ENCODE measurements at places on chromosomes 3 and 15. TPM values are rescaled to one million over a fixed set of nuclear protein-coding genes. Genes with fewer than 3 reads are reported as not detected.

- no peak for DNase-seq
Observed at GRCh38 chr15:77009646-77010311, 14.9 kb downstream of the PSTPIP1 start.

DNA sequence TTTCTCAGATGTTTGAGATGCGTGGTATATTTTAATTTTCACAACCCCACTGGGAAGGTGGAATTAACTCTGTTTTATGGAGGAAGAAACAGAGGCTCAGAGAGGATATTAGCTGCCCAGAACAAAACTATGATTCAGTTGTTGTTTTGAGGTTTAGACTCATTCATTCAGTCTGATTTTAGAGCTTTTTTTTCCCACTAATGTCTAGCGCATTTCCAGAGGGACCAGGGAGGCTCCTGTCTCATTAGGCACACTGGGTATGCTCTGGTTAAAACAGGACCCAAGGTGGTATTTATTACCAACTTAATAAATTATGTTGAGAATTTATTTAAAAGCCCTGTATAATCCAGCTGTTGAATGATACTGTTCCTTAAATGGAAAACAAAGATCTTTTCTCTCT, 272.0 kb upstream of the RGMA start:
- no peak for DNase-seq

DNA sequence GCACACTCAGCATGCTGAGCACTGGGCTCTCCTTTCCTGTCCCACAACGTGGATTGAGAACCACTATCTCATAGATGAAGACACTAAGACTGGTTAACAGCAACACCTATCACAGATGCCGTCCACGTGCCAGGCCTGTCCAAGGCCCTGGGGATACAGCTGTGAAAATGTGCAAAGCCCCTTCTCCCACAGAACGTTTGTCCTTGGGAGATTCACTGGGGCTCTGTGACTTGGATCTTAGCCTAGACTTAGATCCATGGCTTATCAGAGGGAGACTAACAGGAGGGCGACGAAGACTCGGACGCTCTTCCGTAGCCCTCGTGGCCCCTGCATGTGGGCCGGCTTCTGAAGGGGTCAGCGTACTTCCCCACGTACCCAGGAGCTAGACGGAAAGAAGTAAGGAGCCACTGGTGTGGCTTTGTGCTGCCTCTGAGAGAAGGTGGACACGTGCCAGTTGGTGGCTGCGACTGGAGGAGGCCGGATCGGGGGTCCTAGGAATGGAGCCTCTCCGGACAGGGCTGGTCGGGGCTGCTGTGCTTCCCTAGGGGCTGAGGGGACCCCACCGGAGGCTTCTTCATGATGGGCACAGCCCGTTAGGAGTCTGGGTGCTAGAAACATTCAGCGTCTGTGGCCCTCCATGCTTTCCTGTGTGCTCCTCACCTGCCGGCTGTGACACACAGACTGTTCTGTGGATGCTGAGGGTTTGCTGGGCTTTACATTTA, 964 bp downstream of the NRROS start:
- DNase-seq = no peak

GRCh38 chr15:44735482-44736180, 697 bp upstream of the TRIM69 start:
- DNase-seq = no peak

- no peak for DNase-seq
Observed at GRCh38 chr15:29668120-29668602, 154.1 kb downstream of the TJP1 start.

DNA sequence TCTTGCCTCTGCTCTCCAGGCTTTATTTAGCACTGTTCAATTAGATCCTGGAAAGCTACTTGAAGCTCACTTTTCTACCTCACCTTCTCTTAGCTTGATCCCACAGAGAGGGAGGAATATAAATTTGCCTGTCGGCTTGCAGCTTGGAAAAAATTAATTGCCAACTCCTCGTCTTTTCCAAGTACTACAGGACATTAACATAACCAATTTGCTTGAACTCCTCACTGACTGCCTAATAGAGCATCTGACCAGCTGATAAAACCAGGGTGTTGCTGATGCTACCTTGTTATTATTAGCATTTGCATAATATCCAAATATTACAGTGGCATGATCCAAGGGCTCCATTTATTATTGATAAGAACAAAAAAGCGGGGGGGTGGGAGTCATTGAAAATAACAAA, 561.8 kb downstream of the MCTP2 start:
- DNase-seq = no peak

DNA sequence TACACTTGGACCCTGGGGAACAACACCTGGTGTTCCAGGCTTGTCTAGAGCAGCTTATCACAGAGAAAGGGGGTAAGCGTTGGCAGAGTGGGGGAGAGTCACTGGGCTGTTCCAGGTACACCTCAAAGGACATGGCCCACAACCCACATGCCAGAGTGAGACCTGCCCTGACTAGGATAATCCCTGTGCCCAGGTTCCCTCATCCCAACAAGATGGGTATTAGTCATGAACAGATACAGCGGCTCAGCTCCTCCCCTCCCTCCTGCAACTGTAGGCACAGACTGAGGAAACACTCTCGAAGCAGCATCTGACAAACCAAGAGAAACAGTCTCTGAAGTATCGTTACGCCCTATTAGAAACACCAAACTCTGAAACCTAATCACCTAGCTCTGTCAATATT, 32.1 kb upstream of the RPS17 start:
- no peak for DNase-seq

GRCh38 chr3:175988401-175988800, 1129.3 kb downstream of the NAALADL2 start:
- DNase-seq = no peak

- no peak for DNase-seq
Observed at GRCh38 chr3:183815563-183815940, 9.8 kb downstream of the MAP6D1 start.

DNA sequence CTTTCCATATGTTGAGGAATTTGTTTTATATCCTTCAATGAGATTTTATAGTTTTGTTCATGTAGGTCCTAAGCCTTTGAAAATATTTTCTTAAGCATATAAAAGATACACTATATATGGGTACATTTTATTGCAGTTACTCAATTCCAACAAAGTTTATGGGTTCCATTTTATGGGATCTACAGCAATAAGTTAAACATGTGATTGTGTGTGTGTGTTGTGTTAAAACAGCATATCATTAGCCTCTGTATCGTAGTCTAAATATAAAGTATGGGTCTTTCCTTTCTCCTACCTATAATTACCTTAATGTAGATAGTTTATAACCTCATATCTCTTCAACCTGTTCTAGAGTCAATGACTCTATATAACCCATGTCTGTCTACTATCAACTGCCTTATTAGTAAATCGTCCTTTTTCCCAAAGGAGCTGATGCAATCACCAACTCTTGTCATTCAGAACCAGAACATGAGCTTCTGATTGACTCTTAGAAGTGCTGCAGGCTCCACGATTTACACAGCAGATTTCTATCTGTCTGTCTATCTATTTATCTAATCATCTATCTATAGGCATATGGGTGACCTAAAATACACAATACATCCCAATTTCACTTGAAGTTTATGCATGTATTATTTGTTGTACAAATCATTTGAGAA, 512.6 kb upstream of the CBLB start:
- DNase-seq = no peak

AHSG gene
- total RNA-seq = 0.16 TPM

ALPK3 gene
- 0.10 TPM for total RNA-seq

CCR8 gene
- total RNA-seq = 8.9 TPM

CSPG4 gene
- total RNA-seq = not detected

Data from activated T-helper 1 cell treated with anti-CD3 and anti-CD28 coated beads, Interleukin-12 subunit alpha, Interleukin-12 subunit beta, Interleukin-2, Interleukin-4 antibody, amounts not matched to agents 30 ng/mL and 10 ng/mL and 1 ng/mL, durations not matched to agents 14 hours and 24 hours and 36 hours (primary cell).